ENCODE measurements at places on chromosomes 1 and 21.

- no peak for DNase-seq
These were observed 57.1 kb upstream of the SAMSN1 start for GRCh38 chr21:14603202-14603601.

GRCh38 chr1:113663165-113663951 lies 95.9 kb downstream of the PHTF1 start:
- no peak for DNase-seq

GRCh38 chr1:2863648-2863963 lies 62.1 kb upstream of the TTC34 start:
- DNase-seq, result no peak

DNA sequence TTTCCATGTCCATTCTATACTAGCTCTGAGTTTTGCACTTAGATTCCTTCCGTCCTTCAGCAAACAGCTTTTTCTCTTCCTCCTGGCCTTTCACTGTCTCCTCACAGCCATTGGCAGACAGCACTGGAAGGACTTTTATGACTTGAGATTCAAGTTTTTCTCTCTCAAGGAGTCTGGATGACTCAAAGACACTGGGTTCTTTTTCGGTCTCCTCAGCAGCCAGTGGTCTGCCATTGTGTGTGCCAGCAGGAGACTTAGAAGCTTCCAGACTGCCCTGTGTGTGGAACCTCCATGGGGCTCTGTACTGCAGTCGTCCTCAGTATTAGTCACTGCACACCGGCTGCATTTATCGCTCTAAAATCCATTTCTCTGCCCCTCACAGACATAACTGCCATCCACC lies 30.5 kb downstream of the NTNG1 start:
- no peak for DNase-seq

- no peak for DNase-seq
These were observed 25.4 kb upstream of the WDR26 start for GRCh38 chr1:224459966-224460365.

DNA sequence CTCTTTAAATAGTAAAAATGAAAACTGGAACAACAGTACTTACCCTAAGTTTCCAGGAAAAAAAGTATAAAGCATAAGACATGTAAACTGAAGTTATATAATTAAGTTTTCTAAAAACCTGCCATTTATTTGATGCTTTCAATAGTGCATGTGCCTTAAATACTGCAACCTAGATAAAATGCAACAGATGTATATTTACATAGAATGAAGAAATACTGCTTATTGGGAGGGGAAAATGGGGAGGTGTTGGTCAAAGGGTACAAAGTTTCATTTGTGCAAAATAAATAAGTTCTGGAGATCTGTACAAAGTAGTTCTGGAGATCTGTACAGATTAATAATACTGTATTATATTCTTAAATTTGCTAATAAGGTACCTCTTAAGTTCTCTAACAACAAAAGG lies 68.6 kb downstream of the PRPF38A start:
- DNase-seq, result no peak

DNA sequence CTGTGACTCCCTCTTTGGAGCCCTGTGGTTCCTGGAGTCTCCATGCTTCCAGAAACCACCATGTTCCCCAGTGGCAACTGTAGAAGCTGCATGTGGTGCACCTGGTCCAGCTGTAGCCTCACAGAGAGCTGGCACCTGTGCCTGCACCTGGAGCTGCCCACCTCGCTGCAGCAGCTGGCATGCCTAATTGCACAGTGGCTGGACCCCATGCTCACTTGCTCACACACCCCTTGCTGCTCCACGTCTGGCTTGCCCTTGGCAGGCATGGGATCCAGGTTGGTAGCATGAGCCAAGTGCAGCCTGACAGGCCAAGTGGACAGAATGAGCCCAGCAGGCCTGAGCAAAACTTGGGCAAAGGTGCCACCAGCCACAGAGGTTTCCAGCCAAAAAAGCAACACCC lies 680.1 kb downstream of the MATN1 start:
- no peak for DNase-seq

DNA sequence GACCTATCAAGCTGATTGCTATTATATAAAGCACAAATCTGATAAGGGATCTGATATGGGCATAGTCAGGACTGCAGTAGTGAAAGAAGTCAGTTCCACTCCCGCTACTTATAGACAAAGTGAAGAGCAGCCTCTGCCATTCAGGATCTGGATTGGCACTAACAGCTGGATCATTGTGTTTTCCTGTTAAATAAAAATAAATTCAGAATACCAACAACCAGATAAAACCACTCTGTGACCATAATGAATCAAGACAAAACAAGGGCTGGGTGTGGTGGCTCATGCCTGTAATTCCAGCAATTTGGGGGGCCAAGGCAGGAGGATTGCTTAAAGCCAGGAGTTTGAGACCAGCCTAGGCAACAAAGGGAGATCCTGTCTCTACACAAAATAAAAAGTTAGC lies 5.0 kb upstream of the GLRX2 start:
- DNase-seq, result no peak

- no peak for DNase-seq
These were observed 107.0 kb downstream of the RHOU start for GRCh38 chr1:228842094-228842775.

DNA sequence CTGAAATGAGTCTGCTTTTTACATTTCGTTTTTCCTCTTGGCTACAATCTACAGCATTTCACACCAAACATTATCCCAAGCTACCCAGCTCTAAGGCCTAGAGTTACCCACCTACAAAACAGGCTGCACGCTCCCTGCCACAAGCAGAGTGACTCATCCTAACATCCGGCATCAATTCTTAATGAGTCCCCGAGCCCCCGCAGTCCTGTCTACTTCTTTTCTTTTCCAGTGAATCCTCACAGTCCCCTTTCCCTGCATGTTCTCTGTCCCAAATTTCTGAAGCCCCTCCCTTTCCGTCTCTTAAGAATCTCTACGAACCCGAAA lies 650 bp downstream of the PCNX2 start:
- DNase-seq, result no peak

- DNase-seq, result no peak
These were observed 36.5 kb downstream of the PLA2G4A start for GRCh38 chr1:186865253-186865652.

GRCh38 chr1:2950926-2951305 lies 70.4 kb upstream of the ACTRT2 start:
- no peak for DNase-seq

- DNase-seq, result peak; percentile 66
These were observed 772 bp downstream of the UCK2 start for GRCh38 chr1:165828103-165828668.

GRCh38 chr1:243786531-243786930 lies 63.5 kb downstream of the AKT3 start:
- no peak for DNase-seq

DNA sequence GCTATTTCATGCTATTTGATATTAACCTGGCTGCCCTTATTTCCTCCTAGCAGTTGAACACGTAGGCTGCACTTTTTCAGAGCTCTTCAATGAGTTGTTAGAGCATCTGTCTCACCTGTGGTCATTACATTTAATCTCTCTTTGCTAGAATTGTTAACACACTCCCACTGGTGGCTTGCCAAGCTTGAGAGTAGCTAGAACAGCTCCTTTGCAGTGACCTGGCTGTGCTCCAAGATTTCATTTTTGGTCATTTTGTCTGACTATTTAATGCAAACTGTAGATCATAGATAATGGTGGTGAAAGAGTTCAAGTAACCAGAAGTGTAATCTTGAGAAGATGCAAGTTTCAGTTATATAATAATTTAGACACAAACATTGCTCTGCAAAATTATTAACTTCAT lies 105.6 kb downstream of the LRRC7 start:
- DNase-seq, result no peak

DNA sequence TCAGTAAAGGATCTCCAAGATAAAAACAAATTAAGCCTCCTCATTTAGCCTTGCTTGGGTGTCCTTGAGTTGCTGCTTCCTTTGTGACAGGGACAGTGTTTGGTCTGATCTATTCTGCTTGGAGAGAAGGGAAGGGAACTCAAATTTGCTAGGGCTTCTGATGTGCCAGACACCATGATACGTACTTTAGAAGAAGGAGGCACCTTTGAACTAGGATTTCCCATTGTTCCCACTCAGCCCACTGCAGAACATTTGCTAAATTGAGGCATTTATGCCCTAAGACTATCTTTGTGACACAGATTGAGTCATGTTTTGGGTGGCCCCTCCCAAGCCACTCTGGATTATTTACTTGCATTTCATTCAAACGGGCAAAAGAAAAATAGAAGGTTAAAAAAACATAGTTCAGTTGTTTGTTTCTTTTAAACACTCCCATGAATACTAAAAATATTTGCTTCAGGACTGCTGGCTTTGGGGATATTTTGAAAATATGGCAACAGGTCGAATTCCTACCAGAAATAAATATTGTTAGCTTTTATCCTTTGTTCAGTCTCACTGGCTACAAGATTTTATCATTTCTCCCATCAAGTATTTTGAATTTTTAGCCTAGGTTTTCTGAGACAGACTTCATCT lies 81.9 kb upstream of the WLS start:
- DNase-seq, result no peak

GRCh38 chr21:25572861-25573310 lies 34.4 kb downstream of the MRPL39 start:
- DNase-seq, result no peak

- no peak for DNase-seq
These were observed 12.0 kb downstream of the PKP1 start for GRCh38 chr1:201295346-201295745.

DNA sequence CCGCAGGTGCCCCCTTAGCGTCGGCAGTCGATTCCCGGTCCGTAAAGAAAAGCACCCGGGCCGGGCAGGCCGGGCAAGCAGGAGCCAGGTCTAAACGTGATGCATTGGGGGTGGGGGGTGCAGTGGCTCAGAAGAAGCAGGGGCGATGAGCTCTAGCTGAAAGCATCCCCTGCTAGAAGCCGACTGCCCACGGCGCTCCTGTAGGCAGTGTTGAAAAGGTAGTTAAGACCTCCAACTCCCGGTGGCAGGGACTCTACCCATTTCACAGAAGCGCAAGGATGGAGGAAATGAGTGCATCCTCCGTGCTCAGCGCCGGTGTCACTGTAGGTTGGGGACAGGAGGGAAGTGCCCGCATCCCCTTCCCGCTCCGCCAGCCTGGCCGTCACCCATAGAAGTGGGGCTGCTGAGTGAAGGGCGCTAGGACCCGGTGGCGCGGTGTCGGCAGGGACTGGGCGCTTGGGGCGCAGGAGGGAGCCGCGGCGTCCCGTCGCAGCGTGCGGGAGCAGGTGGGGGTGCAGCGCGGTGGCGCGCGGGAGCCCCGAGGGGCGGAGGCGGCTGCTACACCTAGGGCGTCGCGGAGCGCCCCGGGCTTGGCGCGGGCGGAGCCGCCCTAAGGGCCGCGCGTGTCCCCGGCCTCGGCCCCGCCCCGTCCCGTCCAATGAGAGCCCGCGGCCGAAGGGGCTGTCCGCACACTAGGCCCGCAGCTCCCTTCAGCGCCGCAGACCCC lies at the start of gene WNT2B:
WNT2B (plus strand) TSS at position 688 of the 727 bp plus-strand sequence. CDS start 298 bp downstream, outside the sequence.
- peak; percentile 55 for DNase-seq

- DNase-seq, result no peak
These were observed 565.4 kb downstream of the LMO4 start for GRCh38 chr1:87894062-87894461.

GRCh38 chr1:66927528-66927927 lies 2.7 kb downstream of the MIER1 start:
- DNase-seq, result no peak

DNA sequence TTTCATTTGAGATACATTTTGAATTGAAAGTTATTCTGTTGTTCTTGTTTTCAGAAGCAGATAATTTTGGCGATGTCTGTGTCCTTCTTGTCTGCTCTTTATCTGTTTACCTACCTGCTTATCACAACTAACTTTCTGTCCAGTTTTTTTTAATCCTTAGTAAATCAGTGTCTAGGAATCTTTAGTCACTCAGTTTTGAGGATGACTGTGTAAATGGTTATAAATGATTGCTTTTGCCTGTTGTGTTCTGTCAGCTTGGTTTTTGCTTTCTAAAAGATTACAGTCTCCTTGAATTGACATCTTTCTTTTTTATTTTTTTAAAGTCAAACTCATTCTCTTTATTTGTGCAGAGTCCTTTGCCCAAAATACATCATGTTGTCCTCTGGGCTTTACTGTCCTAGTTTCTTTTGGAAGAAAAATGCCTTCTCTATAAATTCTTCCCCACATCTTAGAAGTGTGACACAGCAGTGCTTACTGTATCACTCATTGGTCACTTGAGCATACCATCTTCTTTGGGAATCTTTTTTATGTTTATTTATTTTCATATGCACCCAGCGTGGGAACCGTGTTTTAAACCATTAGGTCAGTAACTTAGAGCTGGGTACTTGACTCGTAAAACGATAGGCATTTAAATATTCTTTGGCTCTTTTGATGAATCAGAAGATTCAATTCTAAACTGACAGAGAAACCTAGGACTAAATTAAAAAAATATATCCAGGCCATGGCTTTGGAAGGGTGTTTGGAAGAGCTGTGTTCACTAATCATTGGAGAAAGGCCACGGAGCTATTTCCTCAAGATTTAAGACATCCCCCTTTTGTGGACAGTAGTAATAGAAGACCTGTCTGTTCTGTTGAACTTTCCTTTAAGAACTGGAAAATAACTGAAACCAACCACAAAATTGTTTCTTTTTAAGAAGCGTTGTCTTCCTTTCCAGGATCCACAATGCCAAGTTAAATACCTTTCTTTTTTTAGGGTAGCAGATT lies 20.9 kb downstream of the LAMC1 start:
- no peak for DNase-seq

DNA sequence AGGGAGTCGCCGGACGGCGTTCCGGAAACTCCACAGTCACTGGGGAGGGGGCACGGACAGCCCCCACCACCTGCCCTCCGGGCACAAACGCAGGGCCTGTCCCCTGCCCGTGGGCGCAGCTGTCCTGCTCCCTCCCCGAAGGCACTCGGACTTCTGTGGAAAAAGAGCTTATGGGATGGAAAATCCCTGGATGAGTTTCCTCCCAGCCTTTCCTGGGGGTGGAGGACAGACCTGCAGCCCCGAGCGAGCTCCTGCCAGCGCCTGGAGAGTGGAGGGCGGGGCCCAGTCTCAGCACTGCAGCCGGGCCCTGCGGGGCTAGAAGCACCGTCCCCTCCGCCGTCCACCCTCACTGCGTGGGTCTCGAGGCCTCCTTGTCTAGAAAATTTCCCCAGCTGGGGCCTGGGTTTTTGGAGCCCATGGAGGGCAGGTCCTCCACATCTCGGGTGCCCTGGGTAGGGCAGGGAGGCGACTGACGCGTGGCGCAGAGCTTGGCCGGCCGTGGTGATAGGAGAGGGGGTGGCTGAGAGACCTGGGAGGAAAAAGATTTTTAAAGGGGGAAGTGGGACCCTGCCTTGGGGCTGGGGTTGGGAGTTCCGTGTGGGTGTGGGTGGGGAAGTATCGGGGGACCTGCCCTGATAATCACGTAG lies 6.4 kb upstream of the COL6A1 start:
- no peak for DNase-seq

- peak; percentile 33 for DNase-seq
These were observed 1.2 kb upstream of the PTTG1IP start for GRCh38 chr21:44874497-44875315.

DNA sequence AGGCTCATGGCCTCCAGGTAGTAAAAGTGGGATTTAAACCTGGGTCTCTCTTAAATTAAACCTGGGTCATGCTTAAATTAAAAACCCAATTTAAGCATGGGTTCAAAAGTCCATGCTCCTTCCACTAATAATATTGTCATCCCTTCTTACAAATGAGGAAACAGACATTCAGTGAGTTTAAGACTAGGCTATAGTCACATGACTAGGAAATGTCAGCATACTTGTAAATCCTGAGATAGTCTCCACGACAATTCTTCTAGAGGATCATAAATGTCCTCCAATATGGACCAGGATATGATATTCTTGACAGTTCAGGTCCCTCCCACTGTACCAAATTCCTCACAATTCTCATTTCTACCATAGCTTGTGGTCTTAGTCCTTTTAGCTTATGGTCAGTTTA lies 10.5 kb upstream of the IGFN1 start:
- DNase-seq, result no peak
